ENCODE measurements at places on chromosomes 1 and 21. TPM values are rescaled to one million over a fixed set of nuclear protein-coding genes. Genes with fewer than 3 reads are reported as not detected.

GRCh38 chr1:231743966-231744365 lies 117.4 kb downstream of the DISC1 start:
- peaks cover 3% of the 10 kb centered on the region for H3K4me1 ChIP-seq
- H3K36me3 ChIP-seq = no peaks in the 10 kb centered on the region
- H3K27ac ChIP-seq = no peak overlapping the region
- no peaks in the 10 kb centered on the region for H3K27me3 ChIP-seq
- H3K4me3 ChIP-seq = no peak overlapping the region

GRCh38 chr21:46234436-46234950 lies 5.9 kb upstream of the LSS start:
- H3K4me1 ChIP-seq = peaks cover 4% of the 10 kb centered on the region
- H3K27me3 ChIP-seq = no peaks in the 10 kb centered on the region
- H3K27ac ChIP-seq = no peak overlapping the region
- H3K36me3 ChIP-seq = no peaks in the 10 kb centered on the region
- DNase-seq = no peak

- H3K27me3 ChIP-seq = no peaks in the 10 kb centered on the region
- peak; percentile 63 for DNase-seq
- H3K4me1 ChIP-seq = peaks cover 8% of the 10 kb centered on the region
- H3K36me3 ChIP-seq = no peaks in the 10 kb centered on the region
These were observed 95.3 kb upstream of the SLC25A33 start for GRCh38 chr1:9443913-9444445.

GRCh38 chr1:69319287-69319686 lies 248.4 kb upstream of the LRRC7 start:
- H3K27ac ChIP-seq = no peak overlapping the region
- no peaks in the 10 kb centered on the region for H3K4me1 ChIP-seq
- no peaks in the 10 kb centered on the region for H3K27me3 ChIP-seq
- no peak overlapping the region for H3K4me3 ChIP-seq
- no peak for DNase-seq

- H3K4me1 ChIP-seq = no peaks in the 10 kb centered on the region
- H3K27me3 ChIP-seq = no peaks in the 10 kb centered on the region
- no peaks in the 10 kb centered on the region for H3K36me3 ChIP-seq
- DNase-seq = no peak
- H3K4me3 ChIP-seq = no peak overlapping the region
These were observed 8.9 kb upstream of the KCND3 start for GRCh38 chr1:111998332-111998731.

- H3K27me3 ChIP-seq = no peaks in the 10 kb centered on the region
- no peak overlapping the region for H3K27ac ChIP-seq
- no peak overlapping the region for H3K4me3 ChIP-seq
- no peaks in the 10 kb centered on the region for H3K4me1 ChIP-seq
These were observed 24.6 kb upstream of the COL9A2 start for GRCh38 chr1:40341491-40342380.

DNA sequence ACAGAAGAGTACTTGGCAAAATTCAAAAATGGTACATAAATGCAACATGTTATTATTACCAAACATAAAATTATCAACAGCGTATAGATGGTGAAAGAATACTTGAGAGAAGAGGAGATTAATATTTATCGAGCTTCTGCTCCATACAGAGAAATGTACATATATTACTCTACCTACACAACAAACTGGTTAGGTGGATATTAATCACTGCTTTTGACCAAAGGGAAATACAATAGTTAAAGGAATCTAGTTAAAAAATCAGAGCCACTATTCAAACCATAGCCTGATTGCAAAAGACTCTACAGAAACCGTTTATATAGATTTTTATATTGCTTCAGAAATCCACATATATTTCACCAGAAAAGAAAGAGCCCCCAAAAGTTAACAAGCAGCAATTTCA lies 379.3 kb upstream of the PRMT6 start:
- H3K27me3 ChIP-seq = no peaks in the 10 kb centered on the region
- no peak for DNase-seq
- H3K4me3 ChIP-seq = no peak overlapping the region
- H3K4me1 ChIP-seq = no peaks in the 10 kb centered on the region

- no peaks in the 10 kb centered on the region for H3K27me3 ChIP-seq
- H3K4me3 ChIP-seq = no peak within 1 kb of the TSS
- H3K27ac ChIP-seq = no peak within 1 kb of the TSS
- no peak for DNase-seq
- no peaks in the 10 kb centered on the region for H3K4me1 ChIP-seq
- H3K36me3 ChIP-seq = no peaks in the 10 kb centered on the region
These were observed at the start of gene C1orf87 for GRCh38 chr1:60073605-60074278. C1orf87 (minus strand) TSS chr1:60073770; CDS start chr1:60072643, 1,127 bp downstream.

GRCh38 chr1:77016386-77016985 lies 149.2 kb downstream of the ST6GALNAC5 start:
- no peaks in the 10 kb centered on the region for H3K27me3 ChIP-seq
- no peaks in the 10 kb centered on the region for H3K36me3 ChIP-seq
- no peaks in the 10 kb centered on the region for H3K4me1 ChIP-seq
- H3K27ac ChIP-seq = no peak overlapping the region

DNA sequence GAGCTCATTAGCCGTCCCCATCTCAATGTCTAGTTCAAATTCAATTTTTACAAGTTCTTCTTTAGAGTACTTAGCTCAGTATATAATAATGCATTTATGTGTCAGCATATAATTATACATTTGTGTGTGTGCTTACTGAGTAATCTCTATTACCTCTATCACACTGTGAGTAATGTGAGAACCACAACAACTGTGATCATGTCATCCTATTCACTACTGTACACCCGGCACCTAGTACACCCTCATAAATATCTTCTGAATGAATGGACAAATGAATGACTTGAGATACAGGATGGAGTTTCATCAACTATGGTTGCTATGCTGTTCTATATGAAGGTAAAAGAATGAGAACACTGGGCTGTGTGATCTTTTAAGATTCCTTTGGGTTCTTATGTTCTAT lies 124.0 kb downstream of the GPATCH2 start:
- H3K36me3 ChIP-seq = no peaks in the 10 kb centered on the region
- no peak overlapping the region for H3K4me3 ChIP-seq
- H3K27me3 ChIP-seq = no peaks in the 10 kb centered on the region
- no peak for DNase-seq
- no peak overlapping the region for H3K27ac ChIP-seq
- H3K4me1 ChIP-seq = no peaks in the 10 kb centered on the region

DNA sequence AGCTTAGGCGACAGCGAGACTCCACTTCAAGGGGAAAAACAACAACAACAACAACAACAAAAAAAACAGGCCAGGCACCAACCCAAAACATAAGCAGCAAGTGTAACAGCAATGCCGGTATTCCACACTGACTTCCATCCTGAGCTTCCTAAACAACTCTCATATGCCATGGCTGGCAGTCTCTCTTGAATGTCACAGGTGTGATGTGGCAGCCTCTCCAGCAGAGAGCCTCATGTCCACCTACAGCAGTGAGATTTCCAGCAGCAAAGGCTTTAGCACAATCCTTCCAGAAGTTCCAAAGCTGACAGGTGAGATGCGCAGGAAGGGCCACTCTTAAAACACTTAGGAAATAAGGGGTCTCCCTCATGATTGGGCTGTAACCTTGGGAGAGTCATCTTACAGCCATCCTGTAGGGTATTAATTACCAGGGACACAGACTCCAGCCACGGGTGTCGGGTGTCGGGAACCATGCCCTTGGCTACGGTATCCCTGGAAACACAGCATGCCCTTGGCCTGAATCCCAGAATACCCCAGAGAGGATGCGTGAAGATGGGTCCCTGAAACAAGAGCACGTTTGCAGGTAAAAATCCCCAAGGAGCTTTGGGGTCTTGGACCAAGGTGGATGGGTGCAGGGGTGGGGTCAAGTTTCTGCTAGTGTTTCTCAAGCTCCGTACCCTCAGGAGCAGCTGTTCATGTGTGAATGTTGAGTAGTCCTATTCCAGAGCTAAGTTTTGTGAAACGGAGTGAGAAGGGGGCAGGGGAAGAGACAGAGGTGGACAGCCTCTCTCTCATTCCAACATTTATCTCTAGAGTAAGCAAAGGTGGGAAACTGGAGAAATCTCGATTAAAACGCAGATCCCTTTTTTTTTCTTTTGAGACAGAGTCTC lies 31.4 kb downstream of the CLSTN1 start:
- H3K27me3 ChIP-seq = no peaks in the 10 kb centered on the region
- H3K36me3 ChIP-seq = no peaks in the 10 kb centered on the region
- DNase-seq = peak; percentile 34
- H3K4me3 ChIP-seq = no peak overlapping the region
- H3K27ac ChIP-seq = no peak overlapping the region

Gene NTNG1
- 1.1 TPM for polyA plus RNA-seq

Gene ELAVL4
- polyA plus RNA-seq = not detected

Gene C1orf141
- 11.2 TPM for polyA plus RNA-seq

Gene TLCD4
- 9.9 TPM for polyA plus RNA-seq

Gene RPE65
- 0.05 TPM for polyA plus RNA-seq

Gene FCRLB
- polyA plus RNA-seq = 0.32 TPM

Data from ovary (tissue), 10 donors.